ENCODE measurements at places on chromosomes 7 and 10.

GRCh38 chr10:44939691-44940401 is 19.8 kb upstream of the RASSF4 start:
- DNase-seq: no peak

GRCh38 chr10:100524638-100525037 is 5.0 kb upstream of the SEC31B start:
- no peak for DNase-seq

DNA sequence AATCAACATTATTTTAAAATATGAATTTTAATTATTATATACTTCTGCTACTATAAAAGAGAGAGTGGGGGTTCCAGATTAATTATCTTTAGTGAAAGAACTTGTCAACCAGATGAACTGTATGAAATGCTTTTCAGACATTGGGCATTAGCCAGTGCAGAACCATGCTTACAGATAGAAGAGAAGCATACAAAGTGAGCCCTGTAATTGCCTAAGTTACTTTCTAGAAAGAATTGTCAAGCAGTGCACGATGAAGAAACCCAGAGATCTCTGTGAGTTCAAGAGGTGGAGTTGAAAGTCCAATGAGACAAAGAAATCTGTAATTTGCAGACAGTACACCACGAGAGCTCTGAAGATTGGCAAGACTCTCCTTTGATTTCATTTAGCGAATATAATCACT is 166.7 kb downstream of the CDC14C start:
- DNase-seq: no peak

- DNase-seq: no peak
These were observed 257.1 kb downstream of the GLI3 start for GRCh38 chr7:41979834-41980307.

DNA sequence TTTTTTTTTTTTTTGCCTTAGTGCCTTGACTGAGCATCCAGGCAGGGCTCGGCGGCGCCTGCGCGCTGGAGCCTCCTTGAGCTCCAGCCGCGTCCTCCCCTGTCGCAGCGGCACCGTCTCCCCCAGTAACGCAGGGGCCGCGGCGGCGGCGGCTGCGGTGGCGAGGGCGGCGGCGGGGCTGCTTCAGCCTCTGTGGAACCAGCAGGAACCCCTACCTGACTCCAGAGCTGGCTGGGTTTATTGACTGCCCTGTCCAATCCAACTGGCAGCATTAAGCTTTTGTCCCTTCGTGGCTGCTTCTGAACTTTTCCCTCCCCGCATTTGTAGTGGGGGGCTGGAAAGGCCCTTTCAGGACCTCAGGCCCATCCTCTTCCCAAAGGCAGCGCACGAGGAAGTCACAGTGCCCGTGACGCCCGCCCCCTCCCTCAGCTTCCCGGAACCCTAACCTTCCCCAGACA is at the start of gene GPR85:
Gene GPR85 (minus strand): TSS at position 397 of the 458 bp plus-strand sequence. CDS start 2,106 bp downstream, outside the sequence.
- DNase-seq: peak; percentile 37

DNA sequence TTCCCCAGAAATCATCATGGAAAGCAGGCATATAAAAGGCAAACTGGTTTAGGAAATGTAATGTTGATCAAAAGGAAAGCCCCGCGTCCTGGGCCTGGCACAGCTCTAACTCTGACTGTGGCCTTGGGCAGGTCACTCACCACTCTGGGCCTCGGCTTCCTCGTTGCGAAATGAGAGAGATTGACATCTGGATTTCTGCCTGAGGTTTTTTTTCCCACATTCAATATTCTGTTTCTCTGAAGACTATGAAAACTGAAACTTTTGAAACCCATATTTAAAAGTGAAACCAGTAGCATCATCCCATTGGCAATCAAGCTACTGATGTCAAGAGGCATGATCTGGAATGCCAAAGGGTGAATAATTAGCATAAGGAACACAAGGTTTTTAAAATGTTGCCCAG is 369.7 kb upstream of the NPVF start:
- DNase-seq: no peak
